ENCODE measurements at places on chromosomes 1 and 21.

GRCh38 chr1:39407896-39408640 is 83.4 kb upstream of the BMP8A start:
- no peak for DNase-seq

- DNase-seq, result no peak
Measured at GRCh38 chr1:227357927-227358302, 39.6 kb upstream of the CDC42BPA start.

DNA sequence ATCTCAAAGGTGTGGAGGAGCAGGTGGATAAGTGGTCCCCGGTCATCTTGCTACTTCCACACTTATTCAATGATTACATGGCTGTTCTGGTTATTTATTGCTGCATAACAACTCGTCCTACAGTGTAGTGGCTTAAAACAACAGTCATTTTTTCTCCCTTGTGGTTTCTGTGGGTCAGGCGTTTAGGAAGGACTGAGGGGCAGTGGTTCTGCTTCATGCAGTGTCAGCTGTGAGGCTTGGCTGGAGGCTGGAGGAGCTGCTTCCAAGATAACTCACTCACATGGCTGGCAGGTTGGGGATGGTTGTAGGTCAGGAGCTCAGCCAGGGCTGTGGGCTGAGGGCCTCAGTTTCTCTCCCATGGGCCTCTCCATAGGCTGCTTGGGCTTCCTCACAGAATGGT is 5.9 kb upstream of the SLC6A17 start:
- no peak for DNase-seq

DNA sequence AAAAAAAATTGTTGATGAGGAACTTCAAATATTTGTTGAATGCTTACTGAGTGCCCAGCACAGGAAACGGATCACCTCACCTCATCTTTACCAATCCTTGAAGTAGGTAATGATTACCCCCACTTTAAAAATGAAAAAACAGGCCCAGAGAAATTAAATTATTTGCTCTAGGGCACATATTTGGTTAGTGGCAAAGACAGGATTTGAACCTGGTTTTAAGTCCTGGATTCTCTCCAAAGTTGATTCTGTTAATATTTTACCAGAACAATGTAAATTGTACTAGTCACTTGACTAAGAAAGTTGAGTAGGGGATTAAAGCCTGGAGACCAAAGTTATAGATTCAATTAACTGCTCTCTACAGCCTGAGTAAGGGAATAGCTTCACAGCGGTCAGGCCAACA is 97.9 kb downstream of the GIPC2 start:
- DNase-seq, result no peak

- no peak for DNase-seq
Measured at GRCh38 chr1:204426035-204426436, 14.4 kb upstream of the PPP1R15B start.

GRCh38 chr1:117209094-117209493 is 1.6 kb downstream of the VTCN1 start:
- no peak for DNase-seq

GRCh38 chr1:156826630-156827029 is 10.0 kb upstream of the SH2D2A start:
- DNase-seq, result no peak

DNA sequence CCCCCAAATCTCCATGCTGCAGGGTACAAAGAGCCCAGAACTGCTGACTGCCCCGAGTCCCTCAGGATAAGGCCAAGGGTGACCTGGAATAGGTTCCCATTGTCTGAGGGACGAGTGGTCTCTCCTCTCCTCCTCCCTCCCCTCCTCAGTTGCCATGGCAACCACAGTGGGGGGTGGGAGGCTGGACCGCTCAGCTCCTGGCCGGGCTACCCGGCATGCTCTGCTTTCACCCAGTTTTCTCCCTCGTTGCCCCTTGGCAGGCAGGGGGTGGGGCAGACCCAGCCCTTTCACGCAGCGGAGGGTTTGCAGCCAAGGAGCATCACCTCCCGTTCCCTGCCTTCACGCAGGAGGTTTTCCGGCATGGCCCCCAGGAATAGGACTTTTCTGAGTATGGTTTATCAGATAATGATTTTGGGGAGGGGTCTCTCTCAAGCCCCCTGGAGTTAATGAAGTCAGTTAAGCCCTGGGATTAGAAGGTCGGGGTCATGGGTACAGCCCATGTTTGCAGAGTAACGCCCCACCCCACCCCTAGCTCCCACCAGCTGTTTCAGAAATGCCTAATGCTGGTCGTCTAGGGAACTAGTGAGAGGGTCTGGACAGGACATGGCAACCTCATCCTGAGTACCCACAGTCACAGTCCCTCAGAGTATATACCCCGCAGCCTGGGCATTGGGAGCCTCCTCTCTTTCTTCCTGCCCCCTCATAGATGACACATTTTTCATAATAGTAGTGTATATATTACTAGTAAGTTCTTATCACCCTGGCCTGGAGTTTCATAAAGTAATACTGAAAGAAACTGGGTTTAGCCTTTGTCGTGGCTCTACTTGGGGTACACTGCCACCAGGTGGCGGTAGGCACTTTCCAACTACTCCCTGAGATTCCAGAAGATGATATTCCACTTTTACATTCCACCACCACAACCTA is 20.7 kb downstream of the C1QB start:
- peak; percentile 63 for DNase-seq

GRCh38 chr1:118110580-118110979 is 74.4 kb downstream of the SPAG17 start:
- DNase-seq, result no peak

Data from A673 (cell line).